ENCODE measurements at places on chromosomes 2 and 18.

DNA sequence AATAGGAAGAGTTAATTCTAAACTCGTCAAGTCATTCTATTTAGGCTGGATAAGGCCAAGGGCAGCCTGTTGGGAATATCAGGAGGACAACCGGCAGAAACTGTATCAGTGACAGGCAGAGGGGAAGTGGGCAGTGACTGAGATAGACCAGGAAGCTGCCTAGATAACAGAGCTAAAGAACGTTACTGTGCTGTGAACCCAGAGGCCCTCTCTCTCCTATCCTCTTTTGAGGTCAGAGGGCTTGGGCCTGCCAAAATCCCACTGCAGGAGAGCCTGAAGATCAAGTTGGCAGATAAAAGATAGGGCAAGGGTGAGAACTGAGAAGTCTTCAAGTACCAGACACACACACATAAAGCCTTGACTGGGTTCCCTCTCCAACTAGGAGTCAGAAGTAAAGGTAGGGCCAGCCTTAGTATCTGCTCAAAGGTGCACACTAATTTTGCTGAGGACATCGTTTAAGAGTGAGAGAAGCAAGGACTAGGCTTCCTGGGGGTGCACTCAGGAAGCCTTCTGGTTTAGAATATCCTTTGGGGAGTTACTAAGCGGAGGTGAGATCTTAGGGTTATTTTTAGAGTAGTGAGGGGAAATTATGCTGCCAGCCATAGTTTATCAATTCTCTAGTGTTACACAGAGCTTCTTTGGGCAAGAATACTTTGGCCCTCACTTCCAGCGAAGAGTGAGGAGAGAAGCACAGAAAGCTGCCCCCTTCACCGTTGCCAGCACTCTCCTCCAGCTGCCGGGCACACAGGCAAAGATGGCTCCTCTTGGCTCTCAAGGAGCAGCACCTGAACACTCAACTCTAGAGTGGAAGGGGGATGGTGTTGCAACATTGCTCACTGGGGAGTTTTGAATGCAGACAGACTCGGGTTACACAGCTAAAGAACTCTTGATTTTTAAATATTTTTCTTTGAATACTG, 9.8 kb downstream of the CAVIN2 start:
- DNase-seq, result no peak

- no peak for DNase-seq
Observed at GRCh38 chr18:77248873-77249568, 627 bp upstream of the GALR1 start.

DNA sequence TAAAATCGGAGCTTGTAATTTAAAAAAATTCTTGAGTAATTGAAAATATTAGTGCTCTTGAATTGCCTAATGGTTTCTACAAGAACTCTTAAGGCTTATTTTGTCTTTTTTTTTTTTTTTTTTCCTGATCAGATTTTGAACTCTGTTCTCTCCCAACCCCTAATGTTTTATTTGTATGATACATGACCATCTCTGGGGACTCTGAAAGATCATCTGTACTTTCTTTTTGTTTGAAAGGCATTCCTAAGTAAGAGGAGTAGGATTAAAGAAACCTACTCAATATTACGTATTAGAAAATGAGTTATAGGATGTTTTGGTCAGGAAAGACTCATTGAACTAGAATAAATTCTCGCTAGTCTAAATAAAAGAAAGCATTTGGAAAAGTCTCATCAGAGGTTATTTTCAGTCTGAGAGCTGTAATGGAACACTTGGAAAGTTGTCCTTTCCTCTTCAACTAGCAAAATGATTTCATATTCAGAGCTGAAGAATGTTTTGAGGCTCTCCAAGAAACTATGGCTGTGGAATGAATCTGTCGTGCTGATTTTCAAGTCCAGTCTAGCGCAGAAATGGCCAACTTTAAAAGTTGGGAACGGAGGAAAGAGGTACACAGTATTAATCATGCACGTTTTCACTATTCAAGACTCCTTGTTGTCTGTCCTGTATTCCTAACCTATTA, 182.7 kb downstream of the PRPF40A start:
- DNase-seq, result no peak

DNA sequence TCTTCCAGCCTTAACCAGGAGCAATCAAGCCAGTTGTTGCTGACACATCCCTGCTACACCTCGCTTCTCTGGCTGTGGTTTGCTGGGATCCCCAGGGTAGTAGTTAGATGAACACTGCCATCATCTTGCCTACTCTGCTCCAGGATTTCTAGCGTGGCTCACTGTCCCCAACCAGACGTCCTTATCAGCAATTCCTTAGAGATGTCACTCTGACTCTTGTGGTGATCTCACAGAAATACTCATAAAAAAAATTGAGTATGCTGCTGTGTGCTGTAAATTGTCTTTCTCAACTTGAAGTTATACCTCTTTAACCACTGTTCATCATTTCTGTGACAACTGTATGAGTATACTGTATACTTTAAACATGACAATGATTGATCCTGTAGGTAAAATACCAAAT, 63.2 kb downstream of the PLCL1 start:
- DNase-seq, result no peak

GRCh38 chr18:681985-682384, 24.5 kb downstream of the TYMS start:
- peak; percentile 11 for DNase-seq

GRCh38 chr18:49690312-49690711, 123.0 kb downstream of the ACAA2 start:
- DNase-seq, result peak; percentile 16

DNA sequence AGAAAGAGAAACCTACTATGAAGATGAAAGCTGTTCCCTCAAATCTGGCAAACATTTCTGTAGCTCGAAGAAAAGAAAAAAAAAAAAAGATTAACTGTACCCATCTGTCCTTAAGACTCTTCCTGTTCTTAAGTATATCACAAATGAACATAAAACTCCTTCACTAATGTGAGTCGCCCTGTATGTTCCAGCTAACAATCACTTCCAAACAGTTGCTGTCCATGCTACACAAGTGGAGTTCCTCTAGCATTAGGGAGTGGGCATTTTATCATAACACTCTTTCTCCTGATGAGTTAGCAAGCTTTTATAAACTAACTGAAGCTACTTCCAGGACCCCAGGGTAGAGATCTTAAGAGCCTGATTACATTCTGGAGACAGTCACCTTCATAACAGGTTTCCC, 5.8 kb downstream of the CUL3 start:
- DNase-seq, result no peak

- no peak for DNase-seq
Observed at GRCh38 chr2:221088506-221088905, 483.6 kb downstream of the EPHA4 start.

DNA sequence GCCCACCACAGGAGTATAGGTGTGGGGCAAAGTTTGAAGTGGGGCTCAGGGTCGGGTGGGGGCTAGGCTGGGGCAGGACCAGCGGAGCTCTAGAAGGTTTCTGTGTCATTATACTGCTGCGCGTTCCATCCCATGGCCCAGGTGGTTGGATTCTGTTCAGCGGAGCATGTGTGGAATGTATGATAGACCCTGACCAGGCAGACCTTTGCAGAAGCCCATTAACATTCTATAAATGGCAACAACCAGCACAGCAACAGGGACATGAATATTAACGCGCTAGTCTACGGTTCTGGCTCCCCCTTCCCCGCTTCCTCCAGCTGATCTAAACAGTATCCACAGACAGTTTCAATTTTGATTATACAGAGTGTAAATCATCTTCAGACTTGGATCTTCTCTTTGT, 4.1 kb upstream of the PRKCE start:
- DNase-seq, result no peak

- peak; percentile 59 for DNase-seq
Observed at GRCh38 chr2:44952143-44952805, 10.8 kb downstream of the SIX3 start.

GRCh38 chr2:227482638-227483340, 10.8 kb downstream of the AGFG1 start:
- DNase-seq, result no peak

GRCh38 chr18:58955001-58955400, 90.3 kb downstream of the ZNF532 start:
- no peak for DNase-seq

- no peak for DNase-seq
Observed at GRCh38 chr18:22643731-22644130, 226.0 kb upstream of the CTAGE1 start.

GRCh38 chr2:7432436-7432835, 515.2 kb downstream of the RNF144A start:
- no peak for DNase-seq

GRCh38 chr2:20065885-20066602, 14.6 kb upstream of the LAPTM4A start:
- no peak for DNase-seq

DNA sequence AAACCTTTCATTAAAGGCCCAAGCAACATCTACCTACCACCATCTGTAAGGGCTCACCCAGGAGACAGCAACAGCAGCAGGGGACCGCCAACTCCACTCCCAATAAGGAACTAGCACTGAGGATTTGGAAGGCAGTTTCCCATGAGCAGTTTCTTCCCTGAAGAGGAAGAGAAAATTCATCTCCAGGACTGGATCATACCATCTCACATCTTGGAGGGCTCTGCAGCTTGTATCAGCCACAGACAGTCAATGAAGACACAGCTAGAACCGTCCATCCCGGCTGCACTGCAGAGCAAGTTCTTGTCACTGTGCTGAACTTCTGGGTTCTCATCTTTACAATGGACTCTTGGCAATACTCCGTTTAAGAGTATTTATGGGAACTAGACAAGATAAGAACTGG, 2.8 kb upstream of the GYPC start:
- DNase-seq, result no peak

DNA sequence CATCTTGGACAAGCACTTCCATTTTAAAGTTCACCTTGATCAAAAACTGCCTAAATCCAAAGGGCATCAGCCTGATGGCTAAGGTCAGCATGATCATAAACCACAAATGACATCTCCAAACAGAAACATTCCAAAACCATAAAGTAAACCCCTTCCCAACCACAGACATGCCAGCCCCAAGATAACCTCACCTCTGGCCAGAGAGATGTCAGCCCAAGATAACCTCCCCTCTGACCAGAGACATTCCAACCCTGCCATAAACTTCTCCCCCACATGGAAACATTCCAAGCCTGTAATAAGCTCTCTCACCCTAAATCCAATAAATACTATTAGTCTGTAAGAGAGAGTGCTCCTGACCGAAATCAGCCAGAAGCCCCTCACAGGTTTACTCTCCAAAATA, 18.6 kb upstream of the MARCO start:
- DNase-seq, result no peak

GRCh38 chr2:8152392-8153257, 529.2 kb upstream of the ID2 start:
- DNase-seq, result peak; percentile 15

DNA sequence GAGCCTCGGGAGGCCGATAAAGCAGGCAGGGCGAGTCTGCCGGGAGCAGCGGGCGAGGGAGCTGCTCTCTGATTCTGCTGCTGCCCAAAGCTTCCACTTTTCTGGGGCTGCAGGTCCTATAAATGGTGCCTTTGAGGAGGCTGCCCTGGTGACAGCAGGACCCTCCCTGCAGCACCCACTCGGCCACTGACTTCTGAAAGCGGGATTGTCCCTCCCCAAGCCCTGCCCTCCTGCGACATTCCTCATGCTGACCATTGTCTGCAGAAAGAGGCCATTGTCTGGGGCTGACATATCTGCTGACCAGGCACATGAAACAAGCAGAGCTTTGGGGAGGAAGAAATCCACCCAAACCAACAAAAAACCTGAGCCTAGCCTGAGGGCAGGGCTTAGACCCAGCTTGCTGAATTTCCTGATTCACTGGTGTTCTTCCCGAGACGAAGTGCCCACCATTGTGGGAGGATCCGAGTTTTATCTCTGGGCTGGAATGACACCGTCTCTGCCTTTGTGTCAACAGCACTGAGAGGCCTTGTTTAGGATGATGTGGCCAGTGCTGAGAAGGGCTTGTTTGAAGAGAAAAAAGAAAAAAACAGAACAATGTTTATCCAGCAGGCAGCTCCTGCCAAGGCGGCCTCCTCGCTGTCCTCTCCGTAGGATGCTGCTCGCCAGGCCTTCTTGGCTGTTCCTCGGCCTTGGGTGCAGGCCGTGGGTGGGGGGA, 129.7 kb downstream of the MYCN start:
- DNase-seq, result no peak

DNA sequence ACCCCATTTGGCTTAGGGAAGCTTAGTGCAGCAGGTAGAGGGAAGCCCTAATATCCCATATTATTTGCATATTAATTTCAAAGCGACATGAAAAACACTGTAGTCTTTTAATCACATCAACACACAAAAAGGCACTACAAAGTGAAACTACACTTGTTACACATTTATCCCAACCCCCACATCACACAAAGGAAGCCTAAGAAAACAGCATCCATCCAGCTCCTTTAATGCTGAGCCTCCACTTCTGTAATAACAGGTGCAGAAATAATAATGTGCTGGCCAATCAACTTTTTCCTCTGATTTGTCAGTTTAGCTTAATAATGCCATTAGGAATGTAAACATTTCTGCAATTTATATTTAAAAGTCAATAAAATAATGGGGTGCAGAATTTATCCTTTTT, 274.0 kb downstream of the TCF4 start:
- no peak for DNase-seq

- no peak for DNase-seq
Observed at GRCh38 chr2:71611247-71611646, 157.9 kb downstream of the DYSF start.

DNA sequence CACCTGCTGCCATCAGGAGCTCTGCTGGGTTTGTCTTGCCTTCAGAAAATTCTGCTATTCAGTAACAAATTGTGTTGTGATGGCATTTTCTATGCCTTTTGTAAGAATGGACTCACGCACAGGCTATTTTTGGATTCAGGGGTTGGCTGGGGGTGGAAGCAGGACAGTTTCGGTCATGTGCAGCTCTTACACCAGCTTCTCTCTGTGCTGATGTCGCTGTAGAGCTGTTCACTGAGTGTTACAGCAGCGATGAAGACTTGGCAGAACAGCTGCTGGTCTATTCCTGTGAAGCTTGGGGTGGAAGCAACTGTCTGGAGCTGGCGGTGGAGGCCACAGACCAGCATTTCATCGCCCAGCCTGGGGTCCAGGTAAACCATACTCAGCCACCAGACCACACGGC, 49.2 kb downstream of the TRPM8 start:
- DNase-seq, result no peak

- no peak for DNase-seq
Observed at GRCh38 chr18:6205706-6206105, 209.0 kb downstream of the L3MBTL4 start.
